ENCODE measurements at places on chromosomes 16 and 17.

- DNase-seq = no peak
Observed at GRCh38 chr17:17024778-17025300, 17.4 kb upstream of the MPRIP start.

DNA sequence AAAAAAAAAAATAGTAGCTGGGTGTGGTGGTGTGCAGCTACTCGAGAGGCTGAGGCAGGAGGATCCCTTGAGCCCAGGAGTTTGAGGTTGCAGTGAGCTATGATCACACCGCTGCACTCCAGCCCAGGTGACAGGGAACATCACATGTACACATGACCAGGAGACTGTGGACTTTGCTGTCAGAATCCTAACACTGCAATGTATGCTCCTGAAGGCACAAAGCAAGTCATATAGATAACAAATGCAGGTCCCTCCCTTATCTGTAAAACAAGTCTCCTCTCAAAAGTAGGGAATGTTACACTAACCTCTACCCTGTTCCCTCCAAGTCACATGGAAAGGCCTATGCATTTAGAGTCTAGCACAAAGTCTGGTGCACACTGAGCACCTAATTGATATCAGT, 48.5 kb downstream of the ARHGAP17 start:
- DNase-seq = no peak

DNA sequence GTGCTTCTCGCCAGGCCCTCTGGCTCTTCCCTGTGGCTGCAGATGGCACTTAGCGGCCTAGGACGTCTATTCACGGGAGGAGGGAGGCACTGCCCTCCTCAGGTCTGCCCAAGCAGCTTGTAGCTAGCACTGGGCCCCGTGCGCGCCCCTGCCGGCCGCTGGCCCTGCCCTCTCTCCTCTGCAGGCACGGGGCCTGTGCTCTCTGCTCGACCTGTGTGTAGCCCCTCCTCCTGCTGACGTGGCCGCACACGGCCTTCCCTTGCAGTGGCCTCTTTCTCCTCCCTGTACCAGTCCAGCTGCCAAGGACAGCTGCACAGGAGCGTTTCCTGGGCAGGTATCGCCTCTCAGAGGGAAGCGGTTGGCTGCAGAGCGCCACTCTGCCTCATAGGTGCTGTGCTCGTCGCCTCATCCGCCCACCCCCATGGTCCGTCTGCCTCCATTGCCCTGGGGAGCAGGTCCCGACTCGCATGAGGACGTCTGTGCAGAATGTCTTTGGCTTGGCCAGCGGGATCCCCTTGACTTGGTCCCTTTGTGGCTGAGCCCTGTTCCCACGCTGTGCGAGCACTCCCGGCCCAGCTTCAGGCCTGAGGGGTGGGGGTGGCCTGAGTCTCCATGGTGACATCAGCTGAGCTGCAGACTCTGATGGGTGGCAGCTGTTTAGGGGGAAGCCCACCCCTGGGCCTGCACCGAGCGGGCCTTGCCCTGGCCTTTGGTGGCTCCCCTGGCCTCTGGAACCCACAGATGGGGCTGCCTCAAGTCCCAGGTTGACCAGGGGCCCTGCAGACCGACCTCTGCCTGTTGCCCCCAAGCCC, 34.6 kb downstream of the TSC2 start:
- DNase-seq = no peak

GRCh38 chr17:9519583-9520272, 55.9 kb downstream of the STX8 start:
- no peak for DNase-seq

DNA sequence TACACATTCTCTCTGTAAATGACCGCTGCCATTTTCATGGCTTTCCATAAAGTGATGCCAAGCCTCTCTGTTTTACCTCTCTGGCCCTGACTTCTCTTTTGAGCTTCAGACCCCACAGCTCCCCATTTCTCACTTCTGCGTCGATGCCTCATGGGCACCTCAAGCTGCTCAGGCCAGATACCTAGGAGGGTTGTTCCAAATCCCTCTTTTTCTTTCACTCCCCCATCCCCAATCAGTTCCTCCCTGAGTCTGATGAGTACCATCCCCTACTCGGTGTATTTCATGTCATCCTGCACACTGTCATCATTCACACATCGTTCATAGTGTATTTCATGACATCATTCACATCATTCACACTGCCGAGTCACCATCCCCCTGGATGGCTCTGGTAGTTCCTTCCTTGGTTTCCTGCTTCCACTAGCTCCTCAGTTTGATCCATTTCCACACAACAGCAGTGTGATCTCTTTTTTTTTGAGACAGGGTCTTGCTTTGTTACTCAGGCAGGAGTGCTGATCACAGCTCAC, 43.1 kb downstream of the NTN1 start:
- no peak for DNase-seq

DNA sequence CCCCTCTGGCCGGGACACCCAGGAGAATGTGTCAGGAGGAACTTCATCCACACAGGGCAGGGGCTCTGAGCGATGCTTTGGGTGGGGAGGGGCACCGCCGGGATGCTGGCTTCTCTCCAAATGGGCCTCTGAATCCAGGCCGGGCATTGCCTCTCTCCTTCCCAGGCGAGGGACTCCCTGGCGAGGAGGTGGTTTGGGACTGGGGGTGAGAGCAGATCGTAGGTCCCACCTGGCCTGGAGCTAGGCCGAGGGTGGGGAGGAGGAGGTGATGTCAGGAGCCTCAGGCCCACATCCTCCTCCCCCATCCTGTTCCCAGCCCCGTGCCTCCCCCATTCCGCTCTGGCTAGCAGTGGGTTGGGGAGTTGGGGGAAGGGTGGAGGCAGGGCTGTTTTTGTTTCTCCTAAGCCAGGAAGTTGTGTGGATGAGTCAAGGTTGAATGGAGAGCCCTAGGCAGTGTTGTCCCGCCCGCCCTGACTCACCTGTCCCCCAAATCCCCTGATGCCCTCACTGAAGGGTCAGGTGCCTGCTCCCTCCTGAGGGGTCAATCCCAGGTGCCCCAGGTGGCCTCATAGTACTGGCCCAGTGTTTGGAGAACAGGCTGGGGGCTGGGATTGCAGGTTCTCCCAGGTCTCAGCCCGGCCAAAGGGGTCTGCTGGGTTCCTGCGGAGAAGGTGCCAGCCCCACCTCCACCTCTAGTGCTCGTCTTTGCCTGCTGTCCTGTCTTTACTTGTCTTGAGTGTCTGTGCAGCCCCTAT, 2.8 kb downstream of the GRB7 start:
- DNase-seq = no peak

DNA sequence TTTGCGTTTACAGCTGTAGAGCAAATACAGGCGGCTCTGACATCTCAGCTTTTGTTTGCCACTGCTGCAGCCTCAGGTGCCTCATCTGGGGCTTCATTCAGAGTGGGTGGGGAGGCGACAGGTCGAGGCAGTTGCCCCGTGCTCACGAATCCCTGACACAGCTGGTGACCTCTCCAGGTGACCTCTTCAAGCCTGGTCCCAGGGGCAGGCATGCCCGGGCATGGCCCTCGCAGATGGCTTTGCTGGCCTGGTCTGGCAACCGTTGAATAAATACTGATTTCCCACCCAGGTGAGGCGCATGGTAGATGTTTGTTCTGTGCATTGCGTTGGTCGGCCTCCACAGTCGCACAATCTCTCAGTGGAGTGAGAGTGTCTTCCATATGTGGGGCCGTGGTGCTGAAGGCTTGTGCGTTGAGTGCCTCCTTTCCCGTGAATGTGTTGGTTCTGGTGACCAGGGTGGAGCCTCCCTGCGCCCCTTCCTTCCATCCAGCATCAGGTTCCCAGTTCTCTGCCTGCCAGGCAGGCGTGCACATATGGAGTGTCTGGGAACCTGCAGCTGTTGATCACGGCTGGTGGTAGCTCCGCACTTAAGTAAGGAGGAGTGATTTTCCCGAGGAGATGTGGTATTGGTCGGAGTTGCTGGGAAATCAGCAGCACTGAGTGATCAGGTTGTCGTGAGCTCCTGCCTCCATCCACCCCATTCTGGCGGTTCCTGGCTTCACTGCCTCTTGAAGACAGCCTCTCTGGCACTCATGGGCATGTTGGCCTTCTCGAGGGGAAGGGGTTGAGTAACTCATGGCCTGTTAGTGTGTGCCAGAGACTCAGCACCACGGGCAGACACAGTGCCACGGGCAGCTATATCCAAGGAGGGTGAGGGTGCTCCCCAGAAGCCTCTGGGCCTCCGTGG, 149.7 kb downstream of the RPTOR start:
- DNase-seq = no peak

GRCh38 chr17:77636835-77637817, 321.4 kb upstream of the TNRC6C start:
- DNase-seq = no peak

- DNase-seq = no peak
Observed at GRCh38 chr16:58644765-58645487, 15.3 kb upstream of the CNOT1 start.

DNA sequence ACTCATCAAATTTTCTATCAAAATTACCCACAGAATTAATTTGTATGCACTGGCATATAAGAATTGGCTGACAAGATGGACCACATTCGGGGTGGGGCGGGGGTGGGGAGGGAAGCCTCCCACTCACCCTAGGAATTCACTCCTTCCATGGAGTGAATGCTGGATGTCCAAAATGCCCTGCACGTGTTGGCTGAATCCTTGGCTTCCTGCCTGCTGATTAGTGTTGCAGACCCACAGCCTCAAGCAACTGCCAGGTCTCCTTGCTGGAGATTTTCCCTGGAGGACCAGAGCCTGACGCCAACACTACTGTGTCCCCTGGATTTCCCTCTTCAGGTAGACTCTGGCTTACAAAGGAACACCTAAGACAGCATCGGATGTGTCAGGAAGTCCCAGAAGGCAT, 575.7 kb upstream of the CDH11 start:
- no peak for DNase-seq

- DNase-seq = no peak
Observed at GRCh38 chr17:19487024-19487600, 46.5 kb upstream of the SLC47A1 start.

- no peak for DNase-seq
Observed at GRCh38 chr16:15674571-15674970, 24.5 kb downstream of the NDE1 start.

- DNase-seq = no peak
Observed at GRCh38 chr17:29962656-29963055, 21.2 kb downstream of the EFCAB5 start.

GRCh38 chr16:86751076-86752030, 173.0 kb downstream of the FOXL1 start:
- DNase-seq = no peak

DNA sequence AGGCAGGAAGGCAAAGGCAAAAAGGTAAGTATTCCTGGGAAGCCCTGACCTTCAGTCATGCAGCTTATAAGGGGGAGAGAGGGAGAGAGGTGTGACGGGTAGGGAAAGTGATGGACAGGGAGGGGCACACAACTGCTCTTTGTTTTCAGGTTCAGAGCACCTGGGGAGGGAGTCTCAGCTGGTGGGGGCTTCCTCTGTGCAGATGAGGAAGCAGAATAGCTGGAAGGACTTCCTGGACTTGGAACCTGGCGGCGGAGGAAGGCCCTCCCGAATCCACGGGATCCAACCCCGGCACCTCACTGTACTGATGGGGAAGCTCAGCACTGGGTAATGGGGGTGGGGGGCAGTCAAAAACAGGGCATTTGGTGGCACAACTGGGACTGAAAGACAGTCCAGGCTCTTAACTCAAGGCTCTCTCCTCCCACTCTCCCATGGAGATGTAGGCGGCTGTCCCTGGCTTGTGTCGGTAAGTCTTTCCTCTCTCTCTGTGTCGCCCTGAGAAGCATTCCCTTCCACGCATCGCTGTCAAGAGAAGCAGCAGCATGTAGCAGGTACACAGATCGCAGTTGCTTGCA, 11.9 kb upstream of the PITPNM3 start:
- DNase-seq = no peak

DNA sequence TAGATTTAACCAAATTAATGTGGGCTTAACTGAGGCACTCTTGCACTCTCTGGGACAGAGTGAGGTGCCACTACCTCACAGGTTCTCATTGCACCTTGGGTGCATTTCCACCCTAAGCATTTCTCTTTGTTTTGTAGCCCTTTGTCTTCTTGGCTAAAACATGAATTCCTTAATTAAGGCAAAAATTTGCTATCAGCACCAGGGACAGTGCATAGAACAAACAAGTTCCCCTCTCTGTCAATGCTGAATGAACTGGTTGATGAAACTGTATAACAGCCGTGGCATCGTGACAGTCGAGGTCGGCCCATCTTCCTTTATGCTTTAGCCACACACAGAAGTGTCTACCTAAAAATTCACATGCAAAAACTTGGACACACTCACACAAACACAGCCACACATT, 74.8 kb downstream of the HS3ST2 start:
- DNase-seq = no peak

GRCh38 chr17:66952031-66952524, 12.4 kb upstream of the CACNG4 start:
- no peak for DNase-seq

- DNase-seq = no peak
Observed at GRCh38 chr17:76153202-76153601, 12.2 kb upstream of the FOXJ1 start.

GRCh38 chr17:3479988-3480387, 4.2 kb downstream of the ASPA start:
- no peak for DNase-seq

- DNase-seq = no peak
Observed at GRCh38 chr17:67068999-67069398, 24.6 kb downstream of the CACNG1 start.

GRCh38 chr16:64962786-64963185, 159.1 kb downstream of the CDH11 start:
- no peak for DNase-seq

GRCh38 chr17:70868149-70868548, 698.8 kb downstream of the KCNJ2 start:
- DNase-seq = no peak

DNA sequence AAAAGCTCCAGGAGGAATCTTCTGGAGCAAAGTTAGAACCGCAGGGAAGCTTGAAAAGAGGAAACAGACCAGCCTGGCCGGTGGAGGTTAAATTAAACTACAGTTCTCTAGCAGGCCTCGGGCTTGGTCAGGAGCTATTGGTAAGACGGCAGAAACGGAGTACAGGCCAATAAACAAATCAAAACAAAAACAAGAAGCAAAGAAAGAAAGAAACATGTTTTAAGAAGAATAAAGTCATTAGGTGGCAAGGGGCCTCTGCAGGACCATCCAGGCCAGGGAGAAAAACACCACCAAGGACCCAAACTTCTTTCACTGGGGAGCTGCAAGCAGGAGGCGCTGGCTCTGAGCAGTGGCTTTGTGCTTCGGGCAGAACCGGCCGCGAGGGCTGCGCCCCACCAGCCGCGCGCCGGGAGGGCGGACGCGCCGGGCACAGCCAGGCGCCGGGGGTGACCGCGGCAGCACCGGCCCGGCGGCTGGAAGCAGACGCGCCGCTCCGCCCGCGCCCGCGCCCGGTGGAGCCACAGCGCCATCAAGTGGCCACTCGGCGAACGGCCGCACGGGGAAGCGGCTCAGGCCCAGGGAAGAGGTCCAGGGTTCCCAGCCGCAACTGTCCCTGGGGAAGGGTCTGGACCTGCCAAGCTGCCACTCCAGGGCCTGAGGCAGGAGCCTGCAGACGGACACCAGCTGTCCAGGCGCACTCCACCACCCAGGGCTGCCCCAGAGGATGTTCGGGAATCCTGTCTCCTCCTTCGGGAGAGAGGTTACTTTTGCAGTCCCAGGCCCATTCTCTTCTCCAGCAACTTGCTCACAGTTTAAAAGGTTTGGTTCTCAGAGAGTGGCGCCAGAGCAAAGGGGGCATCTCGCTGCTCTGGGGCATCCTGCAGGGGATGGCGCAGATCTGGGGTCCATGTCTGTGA, 419.4 kb downstream of the SOX9 start:
- no peak for DNase-seq

- no peak for DNase-seq
Observed at GRCh38 chr16:12796498-12796897, 7.2 kb downstream of the CPPED1 start.

GRCh38 chr17:65535777-65536572, 25.5 kb downstream of the AXIN2 start:
- DNase-seq = no peak

GRCh38 chr16:89303617-89304016, 86.1 kb downstream of the ZNF778 start:
- DNase-seq = peak; percentile 38

GRCh38 chr16:27127308-27127707, 60.6 kb downstream of the C16orf82 start:
- DNase-seq = no peak
